ENCODE measurements at places on chromosomes 6 and 20. TPM values are rescaled to one million over a fixed set of nuclear protein-coding genes. Genes with fewer than 3 reads are reported as not detected.

GRCh38 chr6:150128425-150128824 is 14.4 kb upstream of the PPP1R14C start:
- H3K27ac ChIP-seq, result no peak overlapping the region
- peaks cover 3% of the 10 kb centered on the region for H3K27me3 ChIP-seq
- H3K36me3 ChIP-seq, result no peaks in the 10 kb centered on the region

Gene CST5
- total RNA-seq, result 0.79 TPM

DNA sequence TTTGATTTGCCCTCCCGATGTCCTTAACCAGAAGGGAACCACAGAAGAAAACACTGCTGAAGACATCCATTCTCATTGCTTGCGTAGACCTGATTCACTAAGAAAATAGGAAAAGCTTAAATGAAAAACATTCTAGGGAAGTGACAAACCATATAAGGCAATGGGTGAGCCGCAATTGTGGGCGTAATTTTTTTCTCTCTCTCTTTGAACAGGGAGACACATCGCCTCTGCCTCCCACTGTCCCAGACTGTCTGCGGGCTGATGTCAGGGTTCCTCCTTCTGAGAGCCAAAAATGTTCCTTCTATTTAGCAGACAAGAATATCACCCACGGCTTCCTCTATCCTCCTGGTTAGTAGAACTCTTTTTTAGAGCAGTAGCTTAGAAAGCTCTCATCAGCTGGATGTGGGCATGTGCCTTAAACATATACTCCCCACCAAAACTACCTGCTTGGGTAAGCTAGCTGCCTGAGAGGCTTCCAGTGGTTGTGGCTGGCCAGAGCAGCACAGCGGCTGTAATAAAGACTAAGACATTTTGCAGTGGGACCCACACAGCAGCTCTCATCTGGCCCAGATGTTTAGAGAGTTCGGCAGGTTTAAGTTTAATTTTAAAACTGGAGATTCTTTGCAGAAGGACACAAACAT is 22.7 kb upstream of the CTAGE9 start:
- no peaks in the 10 kb centered on the region for H3K4me1 ChIP-seq
- no peaks in the 10 kb centered on the region for H3K27me3 ChIP-seq
- no peak overlapping the region for H3K4me3 ChIP-seq
- H3K27ac ChIP-seq, result no peak overlapping the region
- DNase-seq, result no peak
- no peaks in the 10 kb centered on the region for H3K36me3 ChIP-seq

DNA sequence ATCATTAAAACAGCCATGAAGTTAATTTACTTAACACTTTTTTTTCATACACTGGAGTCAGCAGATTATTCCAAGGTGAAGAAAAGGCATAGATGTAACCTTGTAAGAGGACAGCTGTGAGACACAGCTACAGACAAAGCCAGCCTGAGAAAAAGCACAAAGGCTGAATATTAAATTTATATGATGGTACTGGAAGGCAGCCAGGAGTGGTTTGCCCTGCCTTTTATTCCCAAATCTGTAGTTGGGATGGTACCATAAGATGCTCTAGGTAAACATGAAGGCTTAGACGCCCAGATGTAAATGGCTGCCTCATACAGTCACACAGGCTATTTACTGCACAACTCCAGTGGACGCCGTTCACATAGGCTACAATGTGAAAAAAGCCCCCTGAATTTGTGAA is 42.1 kb upstream of the LOC128125822 start:
- H3K27ac ChIP-seq, result no peak overlapping the region
- DNase-seq, result no peak
- H3K36me3 ChIP-seq, result no peaks in the 10 kb centered on the region
- H3K4me1 ChIP-seq, result no peaks in the 10 kb centered on the region
- no peak overlapping the region for H3K4me3 ChIP-seq

DNA sequence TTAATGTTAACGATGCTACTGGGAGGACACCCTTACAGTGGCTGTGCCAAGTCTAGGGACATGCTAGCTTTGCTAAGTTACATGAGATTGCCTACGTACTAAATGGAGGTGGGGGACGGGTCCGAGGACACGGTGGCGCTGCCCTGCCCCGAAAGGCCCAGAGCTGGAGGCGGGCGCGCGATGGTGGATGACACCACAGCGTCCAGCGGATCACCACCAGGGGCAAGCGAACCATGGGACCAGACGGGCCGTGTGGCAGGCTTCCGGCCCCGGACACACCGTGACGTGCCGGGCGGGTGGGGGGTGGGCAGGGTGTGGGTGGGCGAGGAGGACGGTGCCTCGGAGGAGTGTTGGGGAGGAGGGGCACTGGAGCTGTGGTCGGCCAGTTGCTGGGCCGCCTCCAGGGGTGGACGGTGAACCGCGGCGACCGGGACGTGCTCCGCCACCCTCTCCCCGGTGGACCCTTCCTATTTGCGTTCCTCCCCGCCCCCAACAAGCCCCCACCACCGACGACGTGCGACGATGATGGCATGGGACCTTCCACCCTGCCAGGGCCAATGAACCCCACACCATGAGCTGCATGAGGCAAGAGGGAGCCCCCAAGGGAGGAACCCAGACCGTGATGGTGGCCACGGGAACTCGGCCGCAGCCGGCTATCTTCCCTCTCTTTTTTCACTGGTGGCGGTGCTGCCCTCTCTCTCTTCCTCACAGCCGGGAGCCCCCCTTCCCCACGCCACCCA is 773.3 kb upstream of the DEFB115 start:
- no peaks in the 10 kb centered on the region for H3K27me3 ChIP-seq
- no peaks in the 10 kb centered on the region for H3K36me3 ChIP-seq
- H3K27ac ChIP-seq, result no peak overlapping the region

GRCh38 chr6:3407840-3408239 is 49.0 kb downstream of the SLC22A23 start:
- H3K27me3 ChIP-seq, result no peaks in the 10 kb centered on the region
- no peak overlapping the region for H3K4me3 ChIP-seq
- DNase-seq, result no peak
- no peak overlapping the region for H3K27ac ChIP-seq
- peaks cover 53% of the 10 kb centered on the region for H3K4me1 ChIP-seq

Gene ANKRD66
- 0.34 TPM for total RNA-seq

Gene KIF13A
- total RNA-seq, result 40.1 TPM

DNA sequence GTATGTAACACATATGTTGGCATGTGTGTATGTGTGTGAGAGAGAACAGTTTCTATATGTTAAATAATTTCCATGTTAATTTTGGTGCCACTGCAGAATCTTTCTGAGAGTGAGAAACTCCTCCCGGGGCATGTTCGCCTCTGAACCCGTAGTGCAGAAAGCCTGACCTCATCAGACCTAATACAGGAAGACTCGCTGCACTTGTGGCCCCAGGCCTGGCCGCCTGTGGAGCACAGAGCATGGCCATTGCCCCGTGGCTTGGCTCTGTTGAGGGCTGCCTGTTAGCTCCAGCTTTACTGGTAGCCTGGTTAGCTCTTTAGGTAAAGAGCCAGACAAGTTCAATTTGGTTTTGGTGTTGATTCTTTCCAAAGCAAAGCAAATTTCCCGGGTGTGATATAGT is 25.5 kb downstream of the FARS2 start:
- H3K4me1 ChIP-seq, result no peaks in the 10 kb centered on the region
- no peak overlapping the region for H3K27ac ChIP-seq
- H3K4me3 ChIP-seq, result no peak overlapping the region
- no peaks in the 10 kb centered on the region for H3K27me3 ChIP-seq
- no peaks in the 10 kb centered on the region for H3K36me3 ChIP-seq

GRCh38 chr6:74534465-74535211 is 671.2 kb downstream of the COL12A1 start:
- H3K4me1 ChIP-seq, result no peaks in the 10 kb centered on the region
- no peak overlapping the region for H3K27ac ChIP-seq

Gene SLC22A2
- not detected for total RNA-seq

DNA sequence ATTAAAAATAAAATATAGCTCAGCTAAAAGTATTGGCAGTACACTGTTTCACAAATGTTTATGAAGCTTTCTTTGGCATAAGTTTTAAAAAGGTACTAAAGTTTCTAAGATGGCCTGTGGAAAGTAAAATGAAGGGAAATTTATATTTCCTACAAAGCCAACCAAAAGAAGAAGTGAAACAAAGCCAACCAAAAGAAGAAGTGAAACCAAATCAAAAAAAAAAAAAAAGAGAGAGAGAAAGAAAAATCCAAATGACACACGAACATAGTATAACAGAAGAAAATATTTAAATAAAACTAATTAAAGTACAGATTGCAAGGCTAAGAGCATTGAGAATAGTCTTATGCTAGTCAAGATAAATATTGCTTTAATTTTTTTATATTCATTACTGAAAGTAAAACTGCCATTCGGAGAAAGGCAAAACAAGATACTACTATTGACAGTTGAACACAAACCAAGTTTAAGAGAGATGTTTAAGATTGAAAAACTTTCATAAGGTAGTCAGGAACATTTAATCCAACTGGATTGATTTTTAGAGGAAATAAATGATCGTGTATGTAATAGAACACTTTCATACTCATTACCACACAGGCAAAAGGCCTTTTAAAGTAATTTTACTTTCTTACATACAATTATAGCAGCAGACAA is 12.8 kb upstream of the KHDRBS2 start:
- no peaks in the 10 kb centered on the region for H3K4me1 ChIP-seq
- H3K36me3 ChIP-seq, result no peaks in the 10 kb centered on the region
- DNase-seq, result no peak
- H3K27ac ChIP-seq, result no peak overlapping the region
- H3K4me3 ChIP-seq, result no peak overlapping the region

Gene SCGN
- total RNA-seq, result 47.1 TPM

- H3K4me1 ChIP-seq, result peaks cover 23% of the 10 kb centered on the region
- DNase-seq, result no peak
- no peak overlapping the region for H3K27ac ChIP-seq
- no peak overlapping the region for H3K4me3 ChIP-seq
- H3K36me3 ChIP-seq, result peaks cover 48% of the 10 kb centered on the region
- H3K27me3 ChIP-seq, result no peaks in the 10 kb centered on the region
Observed at GRCh38 chr6:20109526-20109925, 102.7 kb downstream of the MBOAT1 start.

Gene KCNB1
- 0.95 TPM for total RNA-seq

DNA sequence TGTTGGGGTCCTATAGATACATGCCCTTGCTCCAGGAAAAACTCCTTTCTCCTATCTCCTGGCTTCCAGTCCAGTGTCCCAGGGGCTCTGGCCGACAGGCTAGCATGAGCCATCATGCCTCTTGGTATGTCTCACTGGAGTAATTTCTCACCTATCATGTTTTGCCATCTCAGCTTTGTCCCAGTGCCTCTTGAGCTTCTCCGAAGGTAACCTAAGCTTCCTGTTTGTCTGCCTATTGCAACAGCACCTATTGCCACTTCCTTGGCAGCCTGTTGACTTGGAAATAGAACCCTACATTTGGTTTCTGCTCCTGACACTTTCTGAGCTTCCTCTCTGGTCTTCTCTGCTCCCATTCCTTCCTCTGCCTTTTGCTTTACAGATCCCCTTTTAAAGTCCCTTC is 197.7 kb downstream of the KCNQ5 start:
- no peaks in the 10 kb centered on the region for H3K4me1 ChIP-seq
- no peak overlapping the region for H3K4me3 ChIP-seq
- H3K27ac ChIP-seq, result no peak overlapping the region
- no peaks in the 10 kb centered on the region for H3K36me3 ChIP-seq

GRCh38 chr6:3009930-3010329 is 10.2 kb downstream of the NQO2 start:
- H3K36me3 ChIP-seq, result peaks cover 66% of the 10 kb centered on the region
- no peak overlapping the region for H3K4me3 ChIP-seq

DNA sequence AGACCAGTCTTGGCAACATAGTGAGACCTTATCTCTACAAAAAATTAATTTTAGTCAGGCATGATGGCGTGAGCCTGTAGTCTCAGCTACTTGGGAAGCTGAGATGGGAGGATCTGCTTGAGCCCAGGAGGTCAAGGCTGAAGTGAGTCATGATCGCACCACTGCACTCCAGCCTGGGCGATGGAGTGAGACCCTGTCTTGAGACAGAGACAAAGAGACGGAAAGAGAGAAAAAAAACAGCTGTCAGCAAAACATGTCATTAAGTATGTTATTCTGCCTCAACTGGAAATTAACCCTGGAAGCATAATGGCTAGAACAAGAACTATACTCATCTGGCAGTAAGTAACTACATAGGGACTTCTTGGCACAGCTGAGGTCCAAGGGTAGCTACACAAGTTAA is 7.2 kb downstream of the MMS22L start:
- DNase-seq, result no peak
- H3K4me3 ChIP-seq, result no peak overlapping the region
- peaks cover 31% of the 10 kb centered on the region for H3K36me3 ChIP-seq

DNA sequence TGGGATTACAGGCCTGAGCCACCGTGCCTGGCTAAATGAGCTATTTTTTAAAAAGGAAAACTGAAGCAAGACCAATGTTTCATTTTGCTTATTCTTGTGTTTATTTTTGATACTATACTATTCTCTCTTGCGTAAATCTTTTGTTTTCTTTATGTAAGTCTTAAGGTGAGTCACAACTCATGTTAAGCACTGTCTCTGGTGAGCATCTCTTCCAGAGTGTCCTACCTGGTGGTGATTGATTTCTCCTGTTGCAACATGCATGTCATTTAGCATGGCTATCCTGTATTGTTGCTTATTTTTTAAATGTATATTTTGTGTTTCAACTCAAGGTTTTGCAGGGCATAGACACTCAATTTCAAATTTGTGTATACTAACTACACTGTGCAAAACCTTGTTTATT is 336.0 kb downstream of the RFPL4B start:
- H3K27ac ChIP-seq, result no peak overlapping the region
- no peak overlapping the region for H3K4me3 ChIP-seq
- no peaks in the 10 kb centered on the region for H3K27me3 ChIP-seq
- H3K36me3 ChIP-seq, result no peaks in the 10 kb centered on the region
- H3K4me1 ChIP-seq, result no peaks in the 10 kb centered on the region

GRCh38 chr20:36251426-36251825 is 15.1 kb downstream of the AAR2 start:
- H3K4me1 ChIP-seq, result no peaks in the 10 kb centered on the region
- H3K4me3 ChIP-seq, result no peak overlapping the region

Gene SYNDIG1
- total RNA-seq, result 4.1 TPM

- peaks cover 15% of the 10 kb centered on the region for H3K4me1 ChIP-seq
- H3K36me3 ChIP-seq, result no peaks in the 10 kb centered on the region
- H3K27ac ChIP-seq, result no peak overlapping the region
- no peaks in the 10 kb centered on the region for H3K27me3 ChIP-seq
Observed at GRCh38 chr6:109242925-109243324, 139.3 kb downstream of the CD164 start.

DNA sequence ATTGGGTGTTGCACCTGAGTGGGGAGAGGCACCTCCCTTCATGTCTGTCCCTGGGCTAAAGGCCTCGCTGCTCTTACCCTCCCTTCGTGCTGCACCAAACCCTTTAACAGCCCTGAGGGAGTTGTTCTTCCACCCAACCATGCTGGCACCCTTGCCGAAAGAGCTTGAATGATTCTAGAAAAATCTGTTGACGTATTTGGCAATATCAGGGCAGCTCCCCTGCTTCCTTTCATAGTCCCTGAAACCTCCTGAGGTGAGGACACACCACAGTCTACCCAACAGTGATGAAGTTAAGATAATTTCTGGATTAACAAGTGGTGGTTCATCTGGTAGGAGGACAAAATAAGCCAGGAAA is 15.3 kb downstream of the CD83 start:
- H3K4me1 ChIP-seq, result peaks cover 20% of the 10 kb centered on the region
- DNase-seq, result no peak
- no peak overlapping the region for H3K27ac ChIP-seq
- H3K36me3 ChIP-seq, result peaks cover 17% of the 10 kb centered on the region
- H3K4me3 ChIP-seq, result no peak overlapping the region
- H3K27me3 ChIP-seq, result peaks cover 18% of the 10 kb centered on the region

- H3K36me3 ChIP-seq, result no peaks in the 10 kb centered on the region
- no peak overlapping the region for H3K4me3 ChIP-seq
- DNase-seq, result no peak
- H3K4me1 ChIP-seq, result no peaks in the 10 kb centered on the region
- no peaks in the 10 kb centered on the region for H3K27me3 ChIP-seq
Observed at GRCh38 chr6:115729036-115729435, 331.7 kb downstream of the FRK start.

Gene ULBP1
- total RNA-seq, result 8.2 TPM
